ENCODE measurements at places on chromosomes 13 and 19. TPM values are rescaled to one million over a fixed set of nuclear protein-coding genes. Genes with fewer than 3 reads are reported as not detected.

DNA sequence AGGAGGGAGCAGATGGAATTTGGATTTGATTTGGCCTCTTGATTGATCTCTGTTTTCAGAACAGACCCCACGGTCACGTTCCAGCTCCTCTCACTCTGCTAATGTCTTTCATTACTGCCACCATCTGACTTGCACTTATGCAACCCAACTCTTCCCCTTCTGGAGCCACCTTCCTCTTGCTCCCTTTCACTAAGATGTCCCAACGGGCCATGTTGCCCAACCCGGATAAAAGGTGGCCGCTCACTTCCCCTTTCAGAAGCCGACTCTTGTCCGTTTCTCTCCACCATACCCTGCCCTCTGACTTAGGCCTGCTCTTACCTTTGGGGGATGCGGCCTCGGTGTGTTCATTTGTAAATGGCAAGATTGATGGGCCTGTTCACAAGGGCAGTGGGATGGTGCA, 27.4 kb upstream of the CYP4F8 start:
- H3K4me1 ChIP-seq = no peaks in the 10 kb centered on the region
- no peaks in the 10 kb centered on the region for H3K27me3 ChIP-seq
- DNase-seq = no peak
- H3K27ac ChIP-seq = no peak overlapping the region
- no peak overlapping the region for H3K4me3 ChIP-seq

Gene CD209
- total RNA-seq = 1.2 TPM

GRCh38 chr13:42762251-42762650, 19.1 kb upstream of the FAM216B start:
- no peaks in the 10 kb centered on the region for H3K36me3 ChIP-seq
- no peak overlapping the region for H3K27ac ChIP-seq
- no peaks in the 10 kb centered on the region for H3K4me1 ChIP-seq
- DNase-seq = no peak
- no peak overlapping the region for H3K4me3 ChIP-seq

DNA sequence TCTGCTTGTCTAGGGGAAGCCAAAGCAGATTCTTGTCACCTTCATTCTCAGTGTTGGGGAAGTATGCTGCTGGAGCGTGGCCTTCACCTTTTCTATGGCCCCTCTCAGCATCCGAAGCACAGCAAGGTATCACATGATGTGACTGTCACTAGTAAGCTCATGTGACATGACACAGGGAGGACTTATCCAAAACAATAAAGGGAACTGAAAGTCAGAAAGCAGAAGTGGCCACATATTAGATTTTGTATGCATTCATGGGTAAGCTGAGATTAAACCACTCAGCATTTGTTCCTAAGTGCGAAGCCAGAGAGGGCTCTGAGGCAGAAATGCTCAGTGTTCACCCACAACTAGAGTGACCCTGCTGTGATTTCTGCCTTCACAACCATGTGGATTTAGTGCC, 72.8 kb upstream of the PCDH8 start:
- no peak overlapping the region for H3K4me3 ChIP-seq
- H3K4me1 ChIP-seq = no peaks in the 10 kb centered on the region
- no peaks in the 10 kb centered on the region for H3K27me3 ChIP-seq
- no peak overlapping the region for H3K27ac ChIP-seq

DNA sequence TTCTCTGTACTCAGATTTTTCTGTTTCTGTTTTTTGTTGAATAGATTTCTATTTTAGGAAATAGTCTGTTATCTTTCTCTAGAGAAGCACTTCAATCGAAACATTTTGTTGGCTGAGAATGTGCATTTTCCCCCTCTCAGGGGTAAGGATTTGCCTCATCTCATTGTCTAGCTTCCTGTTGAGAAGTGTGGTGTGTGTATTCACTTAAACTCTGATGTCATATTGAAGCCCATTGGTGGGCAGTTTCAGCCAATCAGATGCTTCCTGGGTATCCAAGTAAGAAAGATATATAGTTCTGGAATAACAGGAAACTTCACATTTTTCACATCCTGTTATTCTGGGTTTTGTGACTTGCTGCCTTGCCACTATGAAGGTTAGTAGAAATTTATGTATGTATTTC, 87.6 kb downstream of the ARHGEF7 start:
- H3K36me3 ChIP-seq = no peaks in the 10 kb centered on the region
- no peak overlapping the region for H3K4me3 ChIP-seq
- DNase-seq = no peak
- H3K27me3 ChIP-seq = no peaks in the 10 kb centered on the region
- H3K27ac ChIP-seq = no peak overlapping the region
- peaks cover 6% of the 10 kb centered on the region for H3K4me1 ChIP-seq

GRCh38 chr13:73738626-73739025, 395.6 kb downstream of the KLF12 start:
- DNase-seq = no peak
- no peak overlapping the region for H3K4me3 ChIP-seq
- H3K27ac ChIP-seq = no peak overlapping the region
- H3K36me3 ChIP-seq = no peaks in the 10 kb centered on the region
- H3K27me3 ChIP-seq = no peaks in the 10 kb centered on the region

DNA sequence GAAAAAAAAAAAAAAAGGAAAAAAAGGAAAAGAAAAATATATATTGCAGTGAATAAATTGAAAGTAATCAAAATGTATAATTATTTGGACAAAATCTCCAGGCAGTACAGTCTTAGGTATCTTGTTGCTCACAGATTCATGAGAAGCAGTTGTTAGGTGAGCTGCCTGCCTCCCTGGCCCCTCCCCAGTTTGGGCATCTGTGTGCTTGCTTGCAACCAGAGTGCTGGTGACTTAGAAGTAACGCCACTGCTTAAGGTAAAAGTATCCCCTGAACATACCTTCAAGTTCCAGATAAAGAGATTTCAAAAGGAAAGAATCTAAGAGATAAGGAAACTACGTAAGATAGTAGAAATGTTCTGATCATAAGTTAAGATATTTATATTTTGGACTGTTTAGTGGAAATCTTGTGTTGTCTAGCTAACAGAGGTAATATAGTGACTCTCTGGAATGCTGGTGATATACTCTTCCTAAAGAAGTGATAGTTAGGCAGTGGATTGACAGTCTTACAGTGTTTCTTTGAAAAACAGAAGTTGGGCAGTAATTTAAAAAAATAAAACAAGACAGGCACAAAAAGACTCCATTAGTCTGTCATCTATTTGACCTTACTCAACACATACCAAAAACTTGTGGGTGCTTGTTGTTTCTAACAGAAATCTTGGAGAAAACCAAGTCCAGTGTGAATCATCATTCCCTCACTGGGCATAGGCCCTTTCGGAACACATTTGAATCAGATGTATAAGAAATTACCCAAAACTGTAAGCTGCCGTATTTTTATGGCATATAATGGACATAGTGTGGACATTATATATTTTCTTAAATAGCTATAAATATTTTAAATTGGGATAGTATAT, 38.3 kb upstream of the KCTD4 start:
- H3K4me1 ChIP-seq = no peaks in the 10 kb centered on the region
- H3K4me3 ChIP-seq = no peak overlapping the region
- DNase-seq = no peak
- no peaks in the 10 kb centered on the region for H3K36me3 ChIP-seq

DNA sequence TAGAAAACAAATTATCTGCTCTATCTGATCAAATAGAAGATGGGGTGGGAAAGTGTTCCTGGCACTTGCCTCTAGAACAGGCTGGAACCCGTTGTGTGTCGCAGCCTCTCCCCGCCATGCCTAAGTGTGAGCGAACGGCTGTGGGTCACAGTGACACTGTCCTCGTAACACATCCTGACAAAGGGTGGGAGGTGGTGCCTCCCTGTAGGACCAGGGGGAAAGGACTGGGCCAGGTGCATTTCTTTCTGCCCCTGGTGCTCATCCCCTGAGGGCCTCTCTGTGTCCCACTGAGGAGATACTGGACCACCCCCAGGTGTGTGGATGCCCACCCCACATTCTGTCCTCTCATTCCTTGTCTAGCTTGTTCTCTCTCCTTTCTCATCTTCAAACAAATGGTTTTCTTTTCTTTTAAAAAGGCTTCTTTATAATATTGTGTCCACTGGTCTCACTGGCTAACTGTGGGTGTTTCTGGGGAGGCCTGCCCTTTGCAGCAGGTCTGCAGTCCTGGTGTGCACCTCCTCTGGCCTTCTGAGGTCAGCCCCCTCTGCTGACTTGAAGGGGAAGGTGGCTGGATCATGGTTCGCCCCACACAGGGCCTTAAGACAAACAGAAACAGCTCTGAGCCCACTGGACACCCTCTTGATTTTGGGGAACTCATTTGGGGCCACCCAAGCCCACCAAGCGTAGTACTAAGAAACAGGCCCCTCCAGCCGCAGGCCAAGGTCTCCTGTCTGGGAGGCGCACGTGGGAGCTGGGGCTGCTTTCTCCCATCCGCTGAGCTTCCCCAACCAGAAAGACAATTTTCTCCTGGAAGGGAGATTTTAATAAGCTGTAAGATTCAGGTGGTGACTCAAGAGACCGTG, 152.5 kb upstream of the SOX1 start:
- H3K4me1 ChIP-seq = no peaks in the 10 kb centered on the region
- peaks cover 4% of the 10 kb centered on the region for H3K27me3 ChIP-seq
- no peaks in the 10 kb centered on the region for H3K36me3 ChIP-seq
- no peak overlapping the region for H3K27ac ChIP-seq
- DNase-seq = no peak

DNA sequence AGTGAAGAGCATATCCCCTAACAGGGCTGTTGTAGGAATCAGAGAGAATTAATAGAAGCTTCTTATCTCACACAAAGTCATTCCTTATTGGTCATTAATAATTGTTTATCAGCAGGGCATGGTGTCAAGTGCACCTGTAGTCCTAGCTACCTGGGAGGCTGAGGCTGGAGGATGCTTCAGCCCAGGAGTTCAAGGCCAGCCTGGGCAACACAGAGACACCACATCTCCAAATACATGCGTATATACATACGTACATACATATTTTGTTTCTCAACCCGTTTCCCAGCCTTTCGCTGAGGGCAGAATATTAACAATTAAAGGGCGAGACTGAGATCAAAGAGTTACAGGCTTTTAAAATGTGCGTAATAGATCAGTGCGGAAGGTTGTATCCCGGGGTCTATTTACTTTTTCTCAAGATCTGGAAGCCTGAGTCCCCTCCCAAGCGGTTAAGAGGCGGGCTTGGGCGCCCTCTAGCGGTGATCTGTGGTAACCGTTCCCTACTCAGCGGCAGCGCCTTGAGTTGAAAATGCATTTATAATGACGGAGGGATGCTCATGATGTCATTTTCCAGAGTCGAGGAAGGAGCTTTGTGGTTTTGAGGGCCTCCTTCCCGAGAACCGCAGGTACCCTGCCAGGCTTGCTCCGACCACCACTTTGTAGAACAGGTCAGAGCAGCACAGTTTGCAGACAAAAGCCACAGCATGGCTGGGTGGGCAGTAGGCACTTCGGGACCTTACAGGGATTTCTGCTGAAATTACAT, 169.6 kb upstream of the GPR12 start:
- H3K36me3 ChIP-seq = no peaks in the 10 kb centered on the region
- no peaks in the 10 kb centered on the region for H3K4me1 ChIP-seq
- DNase-seq = peak; percentile 28
- H3K27ac ChIP-seq = no peak overlapping the region

DNA sequence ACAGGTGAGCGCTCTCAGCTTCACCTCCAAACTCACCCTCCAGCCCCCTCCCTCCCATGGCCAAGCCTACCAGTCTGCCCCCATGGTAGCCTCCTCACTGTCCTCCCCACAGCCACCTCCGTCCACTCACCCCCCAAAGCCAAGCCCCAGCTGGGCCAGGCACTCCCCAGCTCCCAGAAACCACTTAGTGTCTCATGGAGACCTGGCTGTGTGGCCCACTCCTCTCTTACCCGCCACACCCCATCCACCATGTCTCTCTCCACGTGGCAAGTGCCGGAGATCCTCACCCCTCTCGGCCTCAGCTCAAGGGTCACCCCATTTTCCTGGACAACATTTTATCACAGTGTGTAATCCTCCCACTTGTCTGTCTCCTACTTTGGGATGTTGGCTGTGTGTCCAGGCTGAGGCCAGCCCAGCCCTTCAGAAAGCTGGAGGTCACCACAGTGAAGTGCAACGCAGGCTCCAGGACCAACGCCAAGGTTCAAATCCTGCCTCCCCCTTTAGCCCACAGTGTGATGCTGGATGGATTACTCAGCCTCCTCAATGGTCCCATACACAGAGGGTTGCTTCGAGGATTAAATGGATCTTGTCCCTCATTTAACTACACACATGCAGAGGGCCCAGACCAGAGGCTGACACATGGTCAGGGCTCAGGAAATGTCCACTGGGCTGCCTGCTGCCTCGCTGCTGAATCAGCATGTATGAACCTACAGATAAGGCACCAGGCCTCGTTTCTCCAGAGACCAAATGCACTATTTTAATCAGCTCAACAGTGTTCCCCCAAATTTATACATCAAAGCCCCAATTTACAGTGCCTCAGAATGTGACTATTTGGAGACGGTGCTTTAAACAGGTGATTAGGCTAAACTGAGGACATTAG, 71.3 kb downstream of the CEBPG start:
- H3K4me1 ChIP-seq = no peaks in the 10 kb centered on the region
- H3K27me3 ChIP-seq = no peaks in the 10 kb centered on the region
- no peaks in the 10 kb centered on the region for H3K36me3 ChIP-seq
- H3K27ac ChIP-seq = no peak overlapping the region

Gene TEX26
- not detected for total RNA-seq

Gene CEACAM6
- 6.3 TPM for total RNA-seq

DNA sequence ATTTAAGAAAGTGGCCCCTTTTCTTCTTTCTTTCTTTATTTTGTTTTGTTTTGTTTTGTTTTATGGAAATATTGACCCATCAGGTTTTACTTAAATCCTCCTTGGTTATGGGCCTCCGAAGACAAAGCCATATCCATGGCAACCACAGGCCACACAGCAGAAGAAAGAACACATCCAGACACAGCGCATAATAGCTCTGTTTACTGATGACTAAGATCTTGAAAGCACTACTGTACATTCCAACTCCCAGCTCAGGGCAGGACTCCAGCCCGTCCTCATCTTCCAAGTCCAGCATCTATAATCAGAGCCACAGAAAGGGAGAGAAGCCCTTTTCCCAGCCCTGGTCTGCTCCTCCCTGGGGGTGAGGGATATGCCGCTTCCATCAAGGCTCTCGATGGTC, 84.3 kb downstream of the NUFIP1 start:
- peak; percentile 50 for DNase-seq
- H3K4me3 ChIP-seq = no peak overlapping the region
- H3K27me3 ChIP-seq = no peaks in the 10 kb centered on the region
- peaks cover 20% of the 10 kb centered on the region for H3K4me1 ChIP-seq
- H3K36me3 ChIP-seq = no peaks in the 10 kb centered on the region

Gene PRSS57
- total RNA-seq = not detected

- no peak for DNase-seq
- H3K4me1 ChIP-seq = no peaks in the 10 kb centered on the region
- H3K27me3 ChIP-seq = no peaks in the 10 kb centered on the region
- H3K36me3 ChIP-seq = no peaks in the 10 kb centered on the region
- no peak overlapping the region for H3K4me3 ChIP-seq
Measured at GRCh38 chr19:19615086-19615485, 3.4 kb downstream of the PBX4 start.
